Coronary artery (tissue), 2 donors: ENCODE measurements at places on chromosomes 11 and 22.

GRCh38 chr22:44524806-44525205 is 26.8 kb upstream of the RTL6 start:
- peak; percentile 62 for DNase-seq

- no peak for DNase-seq
Observed at GRCh38 chr22:35900483-35901168, 128.0 kb downstream of the RBFOX2 start.

DNA sequence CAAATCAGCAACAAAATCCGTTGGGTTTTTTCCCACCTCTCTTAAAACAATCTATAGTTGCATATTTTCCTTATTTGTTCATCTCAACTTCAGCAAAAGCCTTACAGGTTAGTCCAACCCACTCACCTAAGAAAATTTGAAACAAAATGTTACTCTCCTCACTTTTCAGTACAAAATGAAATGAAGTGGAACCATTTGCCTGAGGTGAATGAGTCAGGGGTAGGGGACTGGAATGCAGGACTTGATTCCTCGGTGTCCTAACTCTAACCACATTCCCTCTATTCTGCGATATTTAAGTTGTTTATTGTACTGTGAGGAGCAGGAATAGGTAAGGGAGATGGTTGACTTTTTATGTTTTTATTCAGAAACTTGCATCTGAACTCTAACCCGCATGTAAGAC is 16.4 kb downstream of the ATP5MG start:
- DNase-seq, result no peak

GRCh38 chr11:14907411-14908213 is 15.6 kb upstream of the CYP2R1 start:
- peak; percentile 78 for DNase-seq

DNA sequence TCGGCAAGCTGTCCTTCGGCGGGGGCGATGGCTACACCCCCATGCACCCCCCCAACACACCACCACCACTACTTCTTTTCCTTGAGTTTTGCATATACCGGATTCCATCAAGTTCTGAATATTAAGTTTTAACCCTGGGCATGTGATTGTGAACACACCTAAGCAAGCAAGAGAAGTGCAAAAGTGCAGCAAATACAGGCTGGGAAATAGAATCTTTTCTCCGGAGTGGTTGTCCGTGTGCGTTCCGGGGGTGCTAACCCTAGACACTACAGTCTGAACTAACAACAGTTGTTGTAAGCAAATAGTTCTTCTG is 574 bp downstream of the PRSS23 start:
- no peak for DNase-seq

GRCh38 chr11:80559942-80560341 is 1119.1 kb upstream of the TENM4 start:
- no peak for DNase-seq

DNA sequence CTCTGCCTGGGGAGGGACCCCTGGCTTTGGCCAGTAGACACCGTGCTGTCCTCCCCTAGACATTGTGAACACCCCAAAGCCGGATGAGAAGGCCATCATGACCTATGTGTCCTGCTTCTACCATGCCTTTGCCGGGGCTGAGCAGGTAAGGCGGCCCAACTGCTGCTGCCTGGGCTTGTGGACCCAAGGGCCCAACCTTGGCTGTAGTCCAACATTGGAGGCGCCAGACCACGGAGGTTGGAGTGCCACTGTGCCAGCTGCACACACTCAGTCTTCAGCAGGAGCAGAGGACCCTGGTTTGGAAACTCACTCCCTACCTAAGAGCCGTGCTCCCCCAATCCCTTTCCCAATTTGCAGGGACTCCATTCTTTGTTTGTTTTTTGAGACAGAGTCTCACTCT is 9.4 kb downstream of the ACTN3 start:
- DNase-seq, result no peak

DNA sequence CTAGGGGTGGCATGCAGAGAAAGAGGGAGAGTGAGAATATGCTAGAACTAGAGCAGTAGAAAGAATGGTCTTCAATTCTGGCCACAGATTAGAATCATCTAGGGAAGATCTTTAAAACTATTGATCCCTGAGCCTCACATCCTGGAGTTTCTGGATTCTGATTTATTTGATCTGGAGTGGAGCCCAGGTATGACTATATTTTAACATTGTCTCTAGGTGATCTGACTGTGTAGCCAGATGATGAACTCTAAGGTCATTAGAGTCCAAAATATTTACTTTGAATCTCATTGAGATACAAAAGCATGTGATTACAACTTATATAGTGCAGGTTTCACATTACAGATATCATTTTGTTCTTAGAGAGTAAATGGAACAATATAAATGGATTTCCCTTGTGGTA is 79.7 kb downstream of the FDX1 start:
- DNase-seq, result no peak

- no peak for DNase-seq
Observed at GRCh38 chr11:93740031-93740729, 1.1 kb downstream of the TAF1D start.

- DNase-seq, result no peak
Observed at GRCh38 chr22:36894266-36894665, 19.2 kb upstream of the CSF2RB start.

GRCh38 chr11:120710354-120711131 is 199.0 kb downstream of the GRIK4 start:
- no peak for DNase-seq

DNA sequence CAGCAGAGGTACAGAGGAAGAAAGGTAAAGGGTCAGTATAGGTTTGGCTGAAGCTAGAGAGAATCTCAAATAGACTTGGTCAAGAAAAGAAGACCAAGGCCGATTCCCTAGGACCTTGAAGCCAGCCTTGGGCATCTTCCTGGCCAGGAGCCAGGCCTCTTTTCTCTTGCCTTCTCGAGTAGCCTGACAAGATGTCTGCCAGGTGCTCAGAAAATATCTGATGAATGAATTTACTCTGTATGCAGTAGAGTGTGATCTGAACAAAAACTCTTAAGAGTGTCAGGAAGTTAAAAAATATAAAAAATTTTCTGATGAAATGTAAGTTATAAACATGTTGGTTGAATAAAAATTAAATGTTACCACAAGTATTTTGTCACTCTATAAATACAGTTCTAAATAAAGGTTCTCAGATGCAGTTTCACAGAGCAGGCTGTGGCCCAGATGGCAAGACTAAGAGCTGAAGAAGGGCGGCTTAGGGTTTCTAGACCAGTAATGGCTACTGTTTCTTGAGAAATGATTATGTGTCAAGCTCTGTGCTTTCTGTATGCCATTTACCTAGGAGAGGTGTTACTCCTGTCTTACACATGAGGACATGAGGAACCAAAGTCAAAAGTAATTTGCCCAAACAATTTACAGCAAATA is 98.1 kb downstream of the ATXN10 start:
- DNase-seq, result no peak

DNA sequence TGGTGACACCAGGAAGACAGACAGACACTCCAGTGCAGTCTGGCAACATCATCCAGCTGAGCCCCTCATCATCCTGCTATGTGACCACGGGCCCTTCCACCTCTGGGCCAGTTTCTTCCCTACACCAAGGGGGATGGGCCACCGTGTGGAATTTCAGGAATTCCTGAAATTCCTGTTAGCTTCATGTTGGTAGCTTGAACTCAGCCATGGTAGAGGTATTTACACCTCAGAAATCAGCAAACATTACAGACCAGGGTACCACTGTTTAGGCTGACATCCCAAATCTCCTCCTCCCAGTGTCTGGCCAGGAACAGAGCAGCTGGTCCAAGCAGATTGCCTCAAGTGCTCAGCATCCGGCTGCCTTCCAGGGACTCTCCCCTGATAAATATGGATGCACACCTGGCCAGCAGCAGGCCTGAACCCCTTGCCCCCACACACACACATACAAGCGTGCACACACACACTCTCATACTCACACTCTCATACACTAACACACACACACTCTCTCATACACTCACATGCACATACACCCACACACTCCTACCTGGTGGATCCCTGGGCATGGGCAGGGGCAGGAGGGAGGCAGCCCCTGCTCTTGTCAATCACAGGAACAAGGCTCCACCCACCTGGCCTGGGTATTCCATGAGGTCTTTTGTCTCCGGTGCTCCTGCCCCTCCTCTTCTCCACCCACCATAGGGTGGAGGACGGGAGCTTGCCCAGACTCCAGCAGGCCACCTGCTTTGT is 85.2 kb downstream of the BUD13 start:
- DNase-seq, result no peak

DNA sequence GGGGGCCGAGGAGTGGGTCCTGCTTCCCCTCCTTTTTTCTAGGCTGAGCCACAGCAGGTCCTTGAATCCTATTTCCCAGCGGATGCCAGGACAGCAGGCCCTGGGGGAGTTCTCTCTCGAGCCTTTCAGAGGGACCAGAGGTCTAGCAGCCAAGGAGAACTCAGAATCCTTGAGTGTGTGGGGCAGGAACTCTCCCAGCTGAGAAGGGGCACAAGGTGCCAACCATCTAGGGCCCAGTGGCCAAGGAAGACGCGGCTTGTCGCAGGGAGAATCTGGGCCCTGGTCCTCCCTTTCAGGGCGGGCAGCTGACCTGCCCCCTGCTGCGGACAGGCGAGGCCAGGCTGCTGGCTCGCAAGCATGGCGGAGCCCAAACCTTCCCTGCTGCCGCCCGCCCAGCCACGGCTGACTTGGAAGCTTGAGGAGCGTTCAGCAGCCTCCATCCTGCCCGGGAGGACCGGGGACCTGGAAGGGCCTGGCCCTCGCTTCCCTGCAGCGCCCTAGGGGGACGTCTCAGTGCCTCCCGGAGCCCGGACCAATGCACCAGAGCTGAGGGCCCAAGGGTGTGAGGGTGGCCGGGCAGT is 972 bp upstream of the TSSC4 start:
- DNase-seq, result peak; percentile 89

DNA sequence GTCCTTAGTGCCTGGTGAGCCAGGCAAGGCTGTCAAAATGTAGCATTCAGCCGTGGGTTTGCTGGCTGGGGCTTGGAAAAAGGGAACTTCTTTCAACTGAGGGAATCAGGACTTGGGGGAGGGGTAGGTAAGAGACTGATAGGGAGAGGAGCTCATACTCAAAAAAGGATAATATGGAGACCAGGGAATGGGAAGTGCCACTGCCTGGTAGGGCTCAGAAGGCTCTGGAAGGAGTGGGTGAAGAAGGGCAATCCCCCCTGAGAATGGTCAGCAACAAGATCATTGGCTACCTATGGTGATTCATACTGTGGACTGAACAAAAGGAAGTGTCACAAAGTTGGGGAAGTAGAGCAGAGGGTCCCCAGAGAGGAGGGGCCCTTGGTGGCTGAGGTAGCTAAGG is 1.9 kb downstream of the CNGA4 start:
- DNase-seq, result no peak

DNA sequence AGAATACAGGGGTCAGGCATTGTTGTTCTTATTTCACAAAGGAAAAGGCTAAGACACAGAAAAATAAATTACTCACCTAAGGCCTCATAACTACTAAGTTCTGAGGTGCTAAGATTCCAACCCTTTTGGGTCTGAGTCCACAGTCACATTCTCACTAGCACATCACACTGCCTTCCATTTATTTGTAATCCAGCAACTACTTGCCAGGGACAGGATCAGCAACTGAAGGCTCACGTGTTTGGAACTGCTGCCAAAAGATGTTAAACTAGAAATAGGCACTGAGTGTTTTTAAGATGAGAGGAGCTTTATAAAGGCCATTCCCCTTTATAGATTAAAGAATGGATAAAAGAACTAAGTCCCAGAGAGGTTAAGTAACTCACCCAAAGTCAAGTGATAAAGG is 58.0 kb downstream of the CADM1 start:
- DNase-seq, result no peak

GRCh38 chr11:81070948-81071347 is 1630.1 kb upstream of the TENM4 start:
- no peak for DNase-seq

DNA sequence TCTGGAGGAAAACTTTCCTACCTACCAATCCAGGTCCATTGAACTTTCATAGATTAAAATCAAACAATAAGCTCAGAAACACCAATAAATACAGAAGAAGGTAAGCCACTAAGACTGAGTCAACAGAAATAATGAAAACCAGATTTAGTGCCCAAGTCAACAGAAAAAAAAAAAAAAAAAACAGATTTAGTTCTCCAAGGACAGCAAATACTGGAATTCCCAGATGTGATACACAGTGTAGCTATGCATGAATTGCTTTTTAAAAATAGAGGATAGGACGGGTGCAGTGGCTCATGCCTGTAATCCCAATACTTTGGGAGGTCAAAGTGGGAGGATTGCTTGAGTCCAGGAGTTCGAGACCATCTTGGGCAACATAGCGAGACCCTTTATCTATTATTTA is 15.7 kb downstream of the DMC1 start:
- no peak for DNase-seq

GRCh38 chr11:116611998-116612620 is 160.7 kb downstream of the BUD13 start:
- DNase-seq, result peak; percentile 33

GRCh38 chr11:69490516-69490915 is 9.1 kb downstream of the LINC01488 start:
- DNase-seq, result no peak

GRCh38 chr11:124829986-124830385 is 29.8 kb upstream of the MSANTD2 start:
- DNase-seq, result no peak

DNA sequence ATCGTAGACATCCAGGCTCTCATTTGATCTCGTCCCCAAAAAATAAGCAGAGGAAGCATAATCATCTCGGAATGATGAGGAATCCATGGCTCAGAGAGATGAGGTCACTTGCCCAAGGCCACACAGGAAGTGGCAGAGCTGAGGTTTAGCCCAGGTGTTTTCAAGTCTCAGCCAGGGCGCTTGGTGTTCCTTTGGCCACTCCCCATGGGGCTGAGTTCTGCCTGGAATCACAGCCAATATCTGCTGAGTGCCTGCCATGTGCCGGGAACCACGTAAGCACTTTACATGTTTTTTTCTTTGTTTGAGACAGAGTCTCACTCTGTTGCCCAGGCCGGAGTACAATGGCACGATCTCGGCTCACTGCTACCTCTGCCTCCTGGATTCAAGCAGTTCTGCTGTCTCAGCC is 29.5 kb upstream of the MYH9 start:
- DNase-seq, result no peak

DNA sequence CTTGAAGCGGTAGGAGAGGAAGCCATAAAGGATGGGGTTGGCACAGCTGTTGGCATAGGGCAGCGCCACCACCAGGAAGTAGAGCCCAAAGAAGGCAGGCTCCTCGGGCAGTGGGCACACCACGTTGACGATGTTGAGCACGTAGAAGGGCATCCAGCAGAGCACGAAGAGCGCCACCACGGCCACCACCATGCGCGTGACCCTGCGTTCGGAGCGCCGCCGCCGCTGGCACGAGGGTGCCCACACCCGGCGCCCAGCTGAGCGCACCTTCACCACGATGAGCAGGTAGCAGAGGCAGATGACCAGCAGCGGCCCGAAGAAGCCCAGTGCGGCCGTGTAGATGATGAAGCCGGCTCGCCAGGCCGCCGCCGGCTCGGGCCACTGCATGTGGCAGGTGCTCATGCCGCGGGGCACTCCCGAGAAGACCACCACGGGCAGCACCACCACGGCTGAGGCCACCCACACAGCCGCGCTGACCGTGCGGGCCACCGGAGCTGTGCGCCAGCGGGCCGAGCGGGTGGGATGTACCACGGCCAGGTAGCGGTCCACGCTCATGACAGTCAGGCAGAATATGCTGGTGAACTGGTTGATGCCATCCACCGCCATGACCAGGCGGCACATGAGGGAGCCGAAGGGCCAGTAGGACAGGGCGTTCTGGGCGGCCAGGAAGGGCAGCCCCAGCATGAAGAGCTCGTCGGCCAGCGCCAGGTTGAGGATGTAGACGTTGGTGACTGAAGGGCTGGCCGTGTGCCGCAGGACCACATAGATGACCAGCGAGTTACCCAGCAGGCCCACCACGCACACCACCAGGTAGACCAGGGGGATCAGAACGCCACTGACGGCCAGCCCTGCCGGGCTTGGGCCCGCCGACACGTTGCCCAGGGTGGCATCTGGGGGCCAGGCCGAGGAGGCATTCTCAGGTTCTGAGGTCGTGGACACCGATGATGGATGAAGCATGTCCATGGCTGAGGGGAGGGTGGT is 5.1 kb downstream of the SSTR3 start:
- DNase-seq, result no peak
